ENCODE measurements at places on chromosomes 7 and 10.

- no peak for DNase-seq
Observed at GRCh38 chr10:17528306-17528862, 74.0 kb upstream of the ST8SIA6 start.

DNA sequence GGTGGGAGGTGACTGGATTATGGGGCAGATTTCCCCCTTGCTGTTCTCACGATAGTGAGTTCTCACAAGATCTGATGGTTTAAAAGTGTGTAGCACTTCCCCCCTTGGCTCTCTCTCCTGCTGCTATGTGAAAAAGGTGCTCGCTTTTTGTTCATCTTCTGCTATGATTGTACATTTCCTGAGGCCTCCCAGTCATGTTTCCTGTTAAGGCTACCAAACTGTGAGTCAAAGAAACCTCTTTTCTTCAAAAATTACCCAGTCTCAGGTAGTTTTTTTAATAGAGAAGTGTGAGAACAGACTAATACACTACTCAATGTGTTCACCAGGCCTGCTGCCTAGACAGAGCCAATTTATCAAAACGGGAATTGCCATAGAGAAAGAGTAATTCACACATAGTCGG is 49.7 kb downstream of the SDHAF3 start:
- no peak for DNase-seq

GRCh38 chr7:9645756-9646155 is 1212.3 kb downstream of the NXPH1 start:
- DNase-seq, result no peak

DNA sequence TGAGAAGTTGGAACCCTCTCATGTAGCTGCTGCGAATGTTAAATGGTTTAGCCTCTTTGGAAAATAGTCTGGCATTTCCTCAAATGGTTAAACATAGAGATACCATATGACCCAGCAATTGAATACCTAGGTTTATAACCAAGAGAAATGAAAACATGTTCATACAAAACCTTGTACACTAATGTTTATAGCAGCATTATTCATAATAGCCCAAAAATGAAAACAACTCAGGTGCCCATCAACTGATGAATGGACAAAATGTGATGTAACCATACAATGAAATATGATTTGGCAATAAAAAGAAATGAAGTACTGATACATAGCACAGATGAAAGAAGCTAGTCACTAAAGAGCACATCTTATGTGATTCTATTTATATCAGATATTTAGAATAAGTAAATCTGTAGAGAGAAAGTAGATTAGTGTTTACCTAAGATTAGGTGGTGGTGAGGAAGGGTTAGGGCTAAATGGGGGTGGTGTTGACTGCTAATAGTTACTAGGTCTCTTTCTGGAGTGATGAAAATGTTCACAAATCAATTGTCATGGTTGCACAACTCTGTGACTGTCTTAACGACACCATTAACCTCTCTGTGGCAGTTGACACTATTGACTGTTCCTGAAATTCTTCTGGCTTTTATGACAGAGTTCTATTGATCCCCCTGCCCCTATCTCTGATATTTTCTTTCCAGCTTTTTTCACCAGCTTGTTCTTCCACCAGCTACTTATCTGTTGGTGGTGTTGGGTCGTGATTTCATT is 35.2 kb downstream of the VCL start:
- DNase-seq, result no peak

DNA sequence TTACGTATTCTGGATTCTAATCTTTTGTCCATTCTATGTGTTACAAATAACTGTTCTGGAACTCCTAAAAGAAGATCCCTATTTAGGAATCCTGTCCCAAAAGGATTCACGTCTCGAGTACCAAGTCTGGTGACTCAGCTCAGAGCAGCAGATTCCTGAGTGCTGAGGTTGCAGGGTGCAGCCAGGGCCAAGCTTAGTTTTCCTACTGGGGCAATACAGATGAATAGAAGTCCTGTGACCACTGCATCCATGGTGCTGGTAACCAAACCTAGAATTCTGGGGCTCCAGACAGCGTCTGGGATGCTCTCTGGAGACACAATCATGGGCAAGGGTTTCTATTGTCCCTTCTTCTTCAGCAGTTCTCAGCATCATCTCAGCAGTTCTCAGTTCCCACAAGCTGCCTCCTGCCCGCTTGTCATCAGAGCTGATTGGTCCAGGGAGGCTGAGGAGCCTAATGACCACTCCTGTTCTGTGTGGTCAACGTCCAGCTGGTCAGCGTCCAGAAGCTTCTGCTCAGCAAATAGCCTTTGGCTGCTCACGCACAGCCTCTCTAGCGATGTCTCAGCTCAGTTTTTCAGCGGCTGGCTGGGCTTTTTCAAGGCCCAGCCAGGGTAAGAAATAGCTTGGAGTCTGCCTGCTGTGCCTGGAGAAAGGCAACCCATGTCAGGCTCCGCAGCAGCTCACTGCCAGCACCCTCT is 50.4 kb upstream of the C7orf33 start:
- DNase-seq, result no peak

GRCh38 chr10:126423732-126424491 is 35.6 kb upstream of the ADAM12 start:
- DNase-seq, result no peak

DNA sequence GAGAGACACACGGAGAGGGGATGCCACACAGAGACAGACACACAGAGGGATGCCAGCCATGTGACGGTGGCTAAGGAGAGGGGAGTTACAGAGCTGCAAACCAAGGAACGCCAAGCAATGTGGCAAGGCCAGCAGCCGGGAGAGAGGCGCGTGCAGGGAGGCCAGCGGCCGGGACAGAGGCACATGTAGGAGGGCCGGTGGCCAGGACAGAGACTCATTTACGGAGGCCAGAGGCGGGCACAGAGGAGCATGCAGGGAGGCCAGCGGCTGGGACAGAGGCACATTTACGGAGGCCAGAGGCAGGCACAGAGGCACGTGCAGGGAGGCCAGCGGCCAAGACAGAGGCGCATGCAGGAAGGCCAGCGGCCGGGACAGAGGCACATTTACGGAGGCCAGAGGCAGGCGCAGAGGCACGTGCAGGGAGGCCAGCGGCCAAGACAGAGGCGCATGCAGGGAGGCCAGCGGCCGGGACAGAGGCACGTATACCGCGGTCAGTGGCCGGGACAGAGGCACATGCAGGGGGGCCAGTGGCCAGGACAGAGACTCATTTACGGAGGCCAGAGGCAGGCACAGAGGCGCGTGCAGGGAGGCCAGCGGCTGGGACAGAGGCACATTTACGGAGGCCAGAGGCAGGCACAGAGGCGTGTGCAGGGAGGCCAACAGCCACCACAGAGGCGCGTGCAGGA is 40.4 kb downstream of the INSIG1 start:
- no peak for DNase-seq

DNA sequence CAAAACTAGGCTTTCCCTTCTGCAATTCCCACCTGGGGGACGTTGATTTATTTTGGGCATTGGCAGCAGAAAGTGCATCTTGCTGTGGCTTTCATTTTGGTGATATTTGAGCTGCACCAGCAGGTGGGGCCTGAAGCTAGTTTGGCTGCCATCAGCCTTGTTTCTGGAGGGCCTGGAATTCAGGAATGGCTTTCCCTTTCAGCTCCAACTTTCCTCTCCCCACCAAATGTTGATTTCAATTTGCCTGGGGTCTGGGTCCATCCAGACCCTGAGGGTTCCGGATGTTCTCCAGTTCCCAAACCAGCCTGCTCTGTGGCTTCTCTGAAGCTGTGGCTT is 640.4 kb downstream of the TYW1 start:
- no peak for DNase-seq

- DNase-seq, result no peak
Observed at GRCh38 chr7:142420554-142421362, 162.9 kb upstream of the PRSS58 start.

GRCh38 chr10:25758041-25758457 is 176.0 kb upstream of the MYO3A start:
- no peak for DNase-seq

DNA sequence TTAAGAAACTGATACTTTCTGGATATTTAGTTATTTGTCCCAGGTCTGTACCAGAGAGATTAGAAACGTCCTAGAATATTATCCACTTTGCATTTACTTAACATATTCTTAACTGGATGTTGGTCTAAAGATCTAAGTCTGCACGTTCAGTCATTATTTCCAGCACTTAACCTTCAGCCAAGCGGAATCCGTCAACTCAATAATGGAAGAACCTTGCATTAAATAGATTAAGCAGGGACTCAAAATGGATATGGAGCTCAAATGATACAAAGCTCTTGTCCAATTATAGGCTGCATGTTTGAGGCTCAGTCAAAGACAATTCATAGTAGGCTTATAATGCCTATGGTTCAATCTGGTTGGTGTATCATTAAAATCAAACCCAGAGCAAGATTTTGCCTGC is 162.9 kb downstream of the SEMA3D start:
- DNase-seq, result no peak

GRCh38 chr10:51620131-51620530 is 79.3 kb downstream of the CSTF2T start:
- DNase-seq, result no peak

- no peak for DNase-seq
Observed at GRCh38 chr10:37872283-37872682, 14.9 kb upstream of the ZNF248 start.

DNA sequence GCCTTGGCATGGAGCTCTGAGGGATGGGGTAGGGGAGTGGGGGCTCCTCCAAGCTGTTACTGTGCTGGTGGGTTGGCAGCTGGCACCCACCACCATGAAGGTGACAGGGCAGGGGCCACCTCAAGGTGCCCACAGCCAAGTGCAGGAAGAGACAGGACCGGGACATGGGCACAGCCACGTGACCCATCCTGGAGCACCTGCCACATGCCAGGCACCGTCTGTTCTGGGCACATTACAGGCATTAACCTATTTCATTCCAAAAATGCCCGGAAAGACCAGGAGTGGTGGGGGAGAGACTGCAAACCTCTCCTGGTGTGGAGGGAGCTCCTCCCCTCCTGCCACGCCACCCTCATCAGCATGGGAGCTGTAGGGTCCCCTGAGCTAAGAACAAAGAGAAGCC is 56.7 kb downstream of the CAMK2B start:
- DNase-seq, result no peak

DNA sequence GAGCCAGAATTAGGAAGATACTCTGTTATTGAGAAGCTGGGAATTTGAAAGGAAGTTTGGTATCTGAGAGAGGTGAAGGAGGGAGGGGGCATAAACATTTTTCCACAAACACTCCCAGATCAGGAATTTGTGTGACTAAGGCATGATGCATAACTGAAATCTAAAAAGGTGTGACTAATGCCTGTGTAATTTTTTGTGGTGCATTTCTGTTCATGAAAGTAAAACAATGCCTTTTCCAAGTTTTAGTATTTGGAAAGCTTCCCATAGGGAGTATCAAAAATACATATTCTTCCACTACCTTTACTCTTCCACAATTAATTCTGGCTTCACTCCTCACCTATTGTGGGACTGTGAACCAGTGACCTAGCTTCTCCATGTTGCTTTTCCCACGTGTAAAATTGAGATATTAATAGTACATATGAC is 56.4 kb upstream of the CAV2 start:
- DNase-seq, result no peak

DNA sequence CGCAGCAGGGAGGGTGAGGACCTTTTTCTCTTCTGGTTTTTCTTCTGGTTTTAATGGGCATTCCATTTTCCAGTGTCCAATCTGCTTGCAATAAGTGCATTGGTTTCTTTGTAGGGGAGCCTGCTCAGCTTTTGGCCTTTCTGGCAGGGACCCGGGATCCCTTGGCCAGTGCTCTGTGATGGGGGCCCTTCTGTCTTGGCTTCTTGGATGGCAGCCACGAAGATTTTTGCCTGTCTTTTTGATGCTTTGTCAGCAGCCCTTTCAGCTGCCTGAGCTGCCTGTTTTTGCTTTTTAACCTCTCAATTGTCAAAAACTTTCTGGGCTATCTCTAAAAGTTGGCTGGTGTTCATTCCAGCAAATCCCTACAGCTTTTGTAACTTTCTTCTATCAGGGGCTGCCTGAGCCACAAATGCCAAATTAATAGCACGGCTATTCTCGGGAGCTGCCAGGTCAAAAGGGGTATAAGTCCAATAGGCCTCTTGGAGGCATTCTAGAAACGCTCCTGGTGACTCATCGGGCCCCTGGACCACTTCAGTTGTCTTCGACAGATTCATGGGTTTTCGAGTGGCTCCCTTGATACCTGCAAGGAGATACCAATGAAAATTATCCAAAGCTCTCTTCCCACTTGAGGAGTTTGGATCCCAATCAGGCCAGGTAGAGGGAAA is 179.9 kb upstream of the MBL2 start:
- DNase-seq, result no peak

DNA sequence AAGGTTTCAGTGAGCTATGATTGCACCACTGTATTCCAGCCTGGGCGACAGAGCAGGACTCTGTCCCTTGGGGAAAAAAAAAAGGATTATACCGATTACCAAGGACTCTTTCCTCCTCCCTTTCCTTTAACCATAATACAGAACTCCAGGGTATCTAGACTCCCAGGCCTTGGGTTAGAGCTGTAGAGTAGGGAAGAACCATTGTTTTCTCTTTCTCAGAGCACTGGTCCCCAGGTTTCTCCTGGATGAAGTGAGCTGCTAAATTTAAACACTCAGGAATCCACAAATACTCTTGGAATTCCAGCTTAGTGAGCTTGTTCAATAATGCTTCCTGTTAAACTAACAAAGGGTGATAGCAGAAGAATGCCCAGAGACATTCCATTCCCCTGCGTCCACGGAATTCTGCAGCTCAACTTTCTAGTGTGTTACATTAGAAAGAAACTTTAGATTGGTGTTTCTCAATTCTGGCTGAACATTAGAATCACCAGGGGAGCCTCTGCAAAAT is 14.6 kb upstream of the RPEL1 start:
- no peak for DNase-seq

GRCh38 chr10:30489346-30489745 is 55.4 kb downstream of the MAP3K8 start:
- no peak for DNase-seq

DNA sequence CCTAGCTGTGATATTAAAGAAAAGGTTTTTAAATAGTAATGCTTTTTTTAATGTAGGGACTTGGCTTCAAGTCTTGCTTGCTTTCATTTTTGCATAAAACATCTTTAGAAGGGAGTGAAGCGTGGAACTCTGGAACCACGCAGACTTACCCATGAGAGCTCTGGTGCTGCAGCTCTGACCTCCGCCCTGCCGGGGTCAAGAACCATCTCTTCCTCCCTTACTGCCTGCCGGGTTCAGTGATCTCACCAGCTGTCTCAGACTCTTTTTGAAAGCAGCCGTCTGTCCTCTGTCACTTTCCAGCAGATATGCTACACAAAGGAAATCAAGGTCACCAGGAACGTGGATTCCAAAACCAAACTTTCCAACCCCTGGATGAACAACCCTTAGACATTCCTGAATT is 353.8 kb downstream of the GPR37 start:
- DNase-seq, result no peak

GRCh38 chr7:40760293-40760964 is 625.6 kb downstream of the SUGCT start:
- DNase-seq, result no peak

GRCh38 chr7:101156866-101157589 is 2.8 kb downstream of the AP1S1 start:
- DNase-seq, result no peak

DNA sequence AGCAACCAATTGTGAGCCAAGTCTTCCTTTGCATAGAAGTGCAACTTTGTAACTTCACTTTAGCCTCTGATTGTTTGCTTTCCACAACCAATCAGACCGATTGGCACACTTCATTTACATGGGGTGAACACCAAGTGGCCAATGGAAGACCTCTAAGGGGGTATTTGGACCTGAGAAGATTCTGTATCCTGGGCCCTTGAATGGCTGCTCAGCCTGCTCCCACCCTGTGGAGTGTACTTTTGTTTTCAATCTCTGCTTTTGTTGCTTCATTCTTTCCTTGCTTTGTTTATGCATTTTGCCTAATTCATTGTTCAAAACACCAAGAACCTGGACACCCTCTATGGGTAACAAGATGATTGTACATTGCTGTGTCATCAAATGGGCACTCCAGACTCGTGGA is 385.7 kb upstream of the NRP1 start:
- no peak for DNase-seq

GRCh38 chr7:29990931-29991330 is 1.3 kb upstream of the SCRN1 start:
- DNase-seq, result no peak

Data from stimulated activated CD8-positive, alpha-beta memory T cell treated with anti-CD3 and anti-CD28 coated beads, Interleukin-4, amount 100 ng/mL, for 24 hours (primary cell).